ENCODE measurements at places on chromosomes 4 and X.

GRCh38 chrX:38500141-38500540 lies 61.2 kb upstream of the TSPAN7 start:
- no peak for DNase-seq

DNA sequence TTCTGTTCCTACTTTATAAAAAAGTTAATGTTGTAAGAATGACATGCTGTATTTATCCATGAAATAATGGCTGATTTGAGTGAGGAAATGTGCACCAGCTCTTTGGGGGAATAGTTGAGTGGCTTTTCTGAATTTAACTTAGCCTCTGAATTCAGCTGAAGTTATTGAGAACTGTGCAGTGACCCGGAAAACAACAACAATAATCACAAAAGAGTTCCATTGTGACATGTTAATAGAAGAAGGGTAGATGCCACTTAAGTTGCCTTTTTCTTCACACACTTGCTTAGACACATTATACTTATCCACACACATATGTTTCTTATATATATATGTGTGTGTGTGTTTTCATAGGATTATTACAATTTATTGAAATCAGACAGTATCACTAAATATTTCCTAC lies 301.2 kb downstream of the BMPR1B start:
- DNase-seq: no peak

DNA sequence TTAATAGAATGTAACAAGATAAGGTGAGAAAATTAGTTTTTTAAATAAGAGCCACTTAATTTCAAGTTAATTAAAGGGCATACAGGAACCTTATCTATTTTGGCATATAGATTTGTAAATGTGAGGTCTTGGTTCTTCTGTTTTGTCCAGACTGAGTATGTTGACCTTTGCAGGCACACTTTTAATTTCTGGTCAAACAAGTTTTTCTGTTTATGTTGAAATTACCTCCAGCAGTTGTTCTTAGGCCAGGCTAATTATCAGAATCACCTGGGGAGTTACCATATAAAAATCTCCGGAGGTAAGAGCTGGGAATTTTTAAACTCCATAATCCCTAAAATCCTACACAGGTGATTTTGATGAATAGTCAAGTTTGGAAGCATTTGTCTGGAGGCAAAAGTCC lies 227.4 kb upstream of the ANKRD50 start:
- no peak for DNase-seq

DNA sequence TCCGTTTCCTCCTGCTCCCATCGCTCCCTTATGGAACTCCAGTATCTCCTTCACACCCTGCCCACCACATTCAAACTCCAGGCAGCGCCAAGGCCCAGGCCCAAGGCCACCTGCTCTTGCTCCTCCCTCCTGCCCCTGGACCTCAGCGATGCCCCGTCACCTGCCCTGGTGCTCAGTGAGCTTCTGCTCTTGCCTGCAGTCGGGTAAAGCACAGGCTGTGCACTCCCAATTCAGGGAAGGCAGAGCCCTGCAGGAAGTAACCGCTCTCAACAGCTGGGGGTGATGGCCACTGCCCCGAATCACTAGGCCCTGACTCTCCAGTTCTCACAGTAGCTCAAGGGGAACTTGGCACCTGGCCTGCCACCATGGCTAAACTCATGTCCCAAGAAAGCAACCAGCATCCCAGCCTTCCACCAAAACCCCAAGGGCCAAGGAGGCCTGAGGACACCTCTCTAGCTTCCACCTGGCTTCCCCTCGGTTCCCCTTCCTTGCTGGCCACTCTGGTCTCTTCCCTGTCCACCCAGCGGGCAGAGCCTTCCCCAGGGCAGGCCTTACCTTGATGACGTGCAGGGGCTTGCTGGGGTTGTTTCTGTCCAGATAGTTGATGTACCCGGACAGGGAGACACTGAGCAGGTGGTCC lies 29.3 kb downstream of the WDR1 start:
- no peak for DNase-seq

DNA sequence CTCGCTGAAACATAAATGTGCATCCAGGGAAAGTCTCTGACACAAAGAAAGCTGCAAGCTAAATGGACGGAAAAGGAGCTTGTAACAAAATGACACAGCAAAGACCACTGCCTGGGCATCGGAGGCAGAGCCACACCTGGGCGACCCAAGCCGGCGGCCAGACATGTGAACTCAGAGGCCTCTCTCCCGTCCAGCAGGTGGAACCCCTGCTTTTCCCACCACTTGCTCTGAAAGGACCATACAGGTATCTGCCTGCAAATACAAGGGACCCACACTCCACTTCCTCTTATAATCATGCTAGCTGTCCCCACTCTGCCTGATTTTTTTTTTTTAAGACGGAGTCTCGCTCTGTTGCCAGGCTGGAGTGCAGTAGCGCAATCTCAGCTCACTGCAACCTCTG lies 12.0 kb downstream of the CPLX1 start:
- no peak for DNase-seq

DNA sequence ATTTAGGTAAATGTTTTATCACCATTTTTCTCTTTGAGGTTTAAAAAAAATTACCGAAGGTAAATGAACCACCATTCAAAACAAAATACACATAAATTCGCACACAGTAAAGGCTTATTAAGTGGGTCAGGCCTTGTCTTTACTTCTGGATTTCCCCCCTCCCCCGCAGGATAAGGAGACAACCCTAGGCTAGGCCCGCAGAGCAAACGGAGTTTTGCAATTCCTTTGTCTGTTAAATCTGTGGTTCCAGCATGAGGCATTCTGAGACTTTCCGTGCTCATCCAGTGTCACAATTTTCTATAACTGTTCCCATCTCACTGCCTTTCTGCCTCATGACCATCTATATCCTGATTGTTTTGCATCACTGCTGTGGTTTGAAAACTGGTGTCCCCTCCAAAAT lies 307.4 kb downstream of the DCHS2 start:
- DNase-seq: no peak

- no peak for DNase-seq
These were observed 16.8 kb downstream of the POLR2B start for GRCh38 chr4:56995525-56995924.

GRCh38 chrX:32987142-32987541 lies 224.2 kb downstream of the DMD start:
- DNase-seq: no peak

- no peak for DNase-seq
These were observed 67.7 kb upstream of the PJA1 start for GRCh38 chrX:69232945-69233344.

DNA sequence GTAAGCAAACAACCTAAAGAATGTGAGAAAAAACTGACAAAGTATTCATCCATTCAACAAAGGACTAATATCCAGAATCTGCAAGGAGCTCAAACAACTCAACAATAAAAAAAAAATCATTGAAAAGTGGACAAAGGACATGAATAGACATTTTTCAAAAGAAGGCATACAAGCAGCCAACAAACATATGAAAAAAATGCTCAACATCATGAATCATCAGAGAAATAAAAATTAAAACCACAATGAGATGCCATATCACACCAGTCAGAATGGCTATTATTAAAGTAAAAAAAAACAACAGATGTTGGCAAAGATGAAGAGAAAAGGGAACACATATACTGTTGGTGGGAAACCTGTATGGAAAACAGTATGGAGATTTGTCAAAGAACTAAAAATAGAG lies 120.7 kb upstream of the ADGRL3 start:
- DNase-seq: no peak

GRCh38 chrX:45198301-45198700 lies 2.4 kb downstream of the DIPK2B start:
- DNase-seq: no peak

- DNase-seq: no peak
These were observed 83.6 kb upstream of the PGRMC2 start for GRCh38 chr4:128371001-128371777.

DNA sequence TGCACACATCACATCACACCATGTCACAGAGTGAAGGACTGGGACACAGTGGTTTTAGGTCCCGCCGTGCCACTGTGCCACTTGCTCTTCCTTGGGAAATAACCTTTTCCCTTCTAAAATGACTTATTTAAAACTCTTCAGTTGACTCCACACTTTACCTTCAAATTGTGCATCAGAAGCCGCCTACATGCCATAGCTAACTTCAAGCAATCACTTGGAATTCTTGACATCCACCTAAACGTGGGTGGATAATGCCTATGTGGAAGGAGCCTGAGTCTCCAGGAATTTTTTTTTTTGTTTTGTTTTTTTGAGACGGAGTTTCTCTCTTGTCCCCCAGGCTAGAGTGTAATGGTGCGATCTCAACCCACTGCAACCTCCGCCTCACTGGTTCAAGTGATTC lies 777.4 kb upstream of the TENM3 start:
- no peak for DNase-seq

DNA sequence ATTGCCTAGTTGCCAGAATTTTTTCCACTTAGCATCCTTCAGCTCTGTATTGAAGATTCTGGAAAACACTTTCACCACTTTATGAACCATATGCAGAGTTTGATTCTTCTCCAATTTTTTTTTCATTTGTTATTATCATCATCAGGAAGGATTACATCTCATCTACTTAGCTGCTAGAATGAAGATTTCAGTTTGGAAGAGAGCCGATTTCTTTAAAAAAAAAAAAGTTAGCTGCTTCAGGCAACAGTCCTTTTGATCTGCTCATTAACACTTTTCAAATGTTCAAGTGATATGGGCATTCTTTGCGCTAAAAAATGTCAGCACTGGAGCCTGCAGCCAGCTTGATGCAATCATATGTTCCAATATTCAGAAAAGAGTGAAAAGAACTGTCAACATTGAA lies 76.2 kb downstream of the ANTXR2 start:
- DNase-seq: no peak

DNA sequence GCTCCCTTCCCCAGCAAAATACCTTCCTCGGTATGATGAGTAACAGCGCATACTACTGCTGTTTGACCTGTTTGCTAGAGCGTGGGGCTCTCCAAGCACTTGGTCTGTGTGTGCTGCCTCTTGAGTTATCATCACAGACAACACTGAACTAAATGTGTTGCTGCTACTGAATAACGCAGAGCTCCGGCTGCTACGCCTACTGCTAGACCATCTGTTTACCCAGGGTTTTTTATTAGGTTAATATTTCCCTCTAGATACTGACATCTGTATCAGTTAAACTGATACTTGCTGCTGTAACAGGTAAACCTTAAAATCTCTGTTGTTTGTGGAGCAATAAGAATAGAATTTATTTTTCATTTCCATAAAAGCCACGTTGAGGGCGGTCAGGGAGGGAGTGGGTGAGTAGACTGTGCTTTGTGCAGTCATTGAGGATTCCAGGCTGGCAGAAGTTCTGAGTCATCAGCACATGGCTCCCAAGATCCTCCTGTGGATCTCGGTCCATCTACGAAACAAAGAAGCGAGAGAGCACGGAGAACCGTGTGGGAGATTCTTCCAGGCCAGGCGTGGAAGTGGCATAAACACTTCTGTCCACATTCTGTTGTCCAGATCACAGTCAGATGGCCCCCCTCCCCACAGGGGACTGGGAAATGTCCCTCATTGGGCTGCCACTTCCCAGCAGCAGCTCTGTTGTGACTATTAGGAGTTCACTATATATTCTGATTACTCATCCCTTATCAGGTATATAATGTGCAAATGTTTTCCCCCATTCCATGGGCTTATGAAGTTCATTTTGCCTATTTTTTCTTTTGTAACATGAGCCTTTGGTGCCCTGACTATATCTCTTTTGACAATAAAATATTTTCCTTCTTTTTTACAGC lies 14.1 kb downstream of the GRK4 start:
- peak; percentile 47 for DNase-seq

DNA sequence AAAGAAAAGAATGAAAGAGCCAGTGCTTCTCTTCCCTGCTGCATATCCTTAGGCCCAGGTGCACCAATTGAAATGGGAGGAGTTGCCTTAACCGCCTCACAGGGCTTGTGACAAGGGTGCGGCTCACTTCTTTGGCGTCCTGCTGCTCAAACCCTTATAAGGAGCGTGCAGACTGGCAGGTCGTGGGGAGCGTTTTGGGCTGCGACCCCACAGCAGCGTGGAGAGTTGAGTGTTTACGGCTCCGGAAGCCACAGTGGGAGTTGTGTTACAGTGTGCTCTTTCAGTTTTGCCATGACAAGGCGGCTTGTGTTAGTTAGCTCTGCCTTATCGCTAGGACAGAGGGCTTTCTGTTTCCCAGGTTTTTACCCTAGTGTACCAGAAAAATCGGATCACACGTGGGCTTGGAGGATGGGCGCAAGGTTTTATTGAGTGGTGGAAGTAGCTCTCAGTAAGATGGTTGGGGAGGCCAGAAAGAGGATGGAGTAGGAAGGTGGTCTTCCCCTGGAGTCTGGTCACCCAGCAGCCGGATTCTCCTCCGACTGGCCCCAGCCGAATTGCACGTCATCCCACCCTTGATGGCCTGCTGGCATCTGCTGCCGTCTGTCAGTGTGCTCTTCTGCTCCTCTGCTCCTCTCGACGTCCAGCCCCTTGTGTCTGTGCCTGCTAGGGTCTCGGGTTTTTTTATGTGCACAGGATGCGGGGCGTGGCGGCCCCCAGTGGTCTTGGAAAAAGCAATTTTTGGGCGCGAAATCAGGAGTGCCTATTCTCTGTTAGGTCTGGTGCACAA lies 718.9 kb downstream of the ARAP2 start:
- DNase-seq: no peak

DNA sequence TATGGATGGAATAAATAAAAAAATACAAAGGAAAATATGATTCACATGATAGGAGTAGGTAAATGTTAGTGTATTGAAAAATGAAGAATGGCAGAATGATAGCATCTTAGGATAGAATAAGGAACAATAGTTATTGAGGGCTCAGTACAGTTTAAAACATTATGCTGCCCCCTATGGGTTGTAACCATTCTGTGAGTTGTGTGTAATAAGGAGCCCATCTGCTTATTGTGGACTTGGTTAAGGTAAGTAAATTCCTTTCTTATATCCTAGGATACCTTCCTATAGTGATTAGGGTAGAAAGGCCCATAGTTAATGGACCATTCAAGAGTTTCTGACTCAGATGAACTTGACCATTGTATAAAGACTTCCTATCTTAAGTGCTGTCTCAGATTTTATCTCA lies 195.8 kb downstream of the PDHA2 start:
- DNase-seq: no peak

- DNase-seq: no peak
These were observed 6.9 kb downstream of the FABP2 start for GRCh38 chr4:119315036-119315435.

DNA sequence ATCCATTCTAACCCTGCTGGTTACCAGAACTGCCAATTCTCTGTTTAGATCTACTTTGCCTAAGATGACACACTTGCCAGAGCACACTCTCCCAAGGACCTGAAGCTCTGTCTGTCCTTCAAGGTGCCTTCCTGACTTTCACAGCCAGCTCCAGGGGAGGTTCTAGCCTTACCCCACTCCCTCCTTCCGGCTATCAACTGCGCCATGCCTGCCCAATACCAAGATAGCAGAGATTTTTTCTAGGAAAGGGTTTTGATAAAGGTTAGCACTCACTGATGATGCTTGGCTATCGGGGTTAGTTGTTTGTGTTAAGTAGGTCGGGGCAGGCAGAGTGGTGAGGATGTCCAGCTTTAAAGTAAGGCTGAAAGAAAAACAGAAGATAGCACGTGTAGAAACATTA lies 14.3 kb downstream of the ALPK1 start:
- DNase-seq: no peak

GRCh38 chr4:105437637-105438036 lies 36.2 kb downstream of the PPA2 start:
- no peak for DNase-seq

DNA sequence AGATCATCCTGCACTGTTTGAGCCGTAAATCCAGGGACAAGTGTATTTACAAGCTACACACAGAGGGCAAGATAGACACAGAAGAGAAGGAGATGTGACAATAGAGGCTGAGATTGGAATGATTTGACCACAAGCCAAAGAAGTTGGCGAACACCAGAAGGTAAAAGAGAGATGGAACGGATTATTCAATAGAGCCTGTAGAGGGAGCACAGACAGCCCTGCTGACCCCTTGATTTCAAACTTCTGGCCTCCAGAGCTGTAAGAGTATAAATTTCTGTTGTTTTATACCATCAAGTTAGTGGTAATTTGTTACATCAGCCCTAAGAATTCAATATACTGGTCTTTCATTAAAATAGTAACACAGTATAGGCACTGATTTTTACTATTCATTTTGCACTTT lies 447.8 kb downstream of the FAT4 start:
- DNase-seq: no peak
